ENCODE measurements at places on chromosomes 16 and 17.

DNA sequence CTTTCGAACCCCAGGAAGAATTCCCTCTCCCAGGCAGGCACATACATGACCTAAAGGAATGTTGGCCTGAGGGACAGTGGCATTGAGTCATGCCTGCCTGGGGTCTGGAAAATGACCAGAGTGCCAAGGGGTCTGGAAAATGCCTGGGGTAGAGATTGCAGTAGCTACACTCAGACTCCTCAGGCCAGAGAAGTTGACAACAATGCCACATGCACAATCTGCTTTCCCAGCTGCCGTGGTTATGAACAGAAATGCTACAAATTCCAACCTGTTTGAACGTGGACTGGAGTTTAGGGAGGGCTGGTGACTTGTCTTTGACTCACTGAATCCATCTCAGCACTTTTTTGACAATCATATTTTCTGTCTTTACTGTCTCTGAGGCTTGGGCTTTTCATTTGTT is 250.0 kb downstream of the ABCC12 start:
- DNase-seq: no peak

- no peak for DNase-seq
These were observed 26.6 kb downstream of the GSE1 start for GRCh38 chr16:85639529-85640253.

DNA sequence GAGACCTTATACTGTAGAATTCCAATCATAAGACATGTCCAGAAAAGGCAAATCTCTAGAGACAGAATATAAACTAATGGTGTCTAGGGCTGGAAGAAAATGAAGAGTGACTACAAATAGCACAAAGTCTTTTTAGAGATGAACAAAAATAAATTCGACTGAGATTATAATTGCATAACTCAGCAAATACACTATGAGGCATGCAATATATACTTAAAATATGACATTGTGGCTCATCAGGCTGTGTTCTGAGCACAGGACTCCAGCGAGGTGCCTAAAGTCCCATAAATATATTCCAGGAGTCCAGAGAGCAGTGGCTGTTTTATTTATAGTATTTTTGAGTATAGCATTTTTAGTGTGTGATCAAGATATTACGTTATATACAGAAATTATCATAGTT is 13.1 kb upstream of the ZNF267 start:
- DNase-seq: no peak

- no peak for DNase-seq
These were observed 1.9 kb downstream of the NECAB2 start for GRCh38 chr16:83969771-83970429.

- no peak for DNase-seq
These were observed 20.1 kb upstream of the ALDH3A1 start for GRCh38 chr17:19768046-19768782.

DNA sequence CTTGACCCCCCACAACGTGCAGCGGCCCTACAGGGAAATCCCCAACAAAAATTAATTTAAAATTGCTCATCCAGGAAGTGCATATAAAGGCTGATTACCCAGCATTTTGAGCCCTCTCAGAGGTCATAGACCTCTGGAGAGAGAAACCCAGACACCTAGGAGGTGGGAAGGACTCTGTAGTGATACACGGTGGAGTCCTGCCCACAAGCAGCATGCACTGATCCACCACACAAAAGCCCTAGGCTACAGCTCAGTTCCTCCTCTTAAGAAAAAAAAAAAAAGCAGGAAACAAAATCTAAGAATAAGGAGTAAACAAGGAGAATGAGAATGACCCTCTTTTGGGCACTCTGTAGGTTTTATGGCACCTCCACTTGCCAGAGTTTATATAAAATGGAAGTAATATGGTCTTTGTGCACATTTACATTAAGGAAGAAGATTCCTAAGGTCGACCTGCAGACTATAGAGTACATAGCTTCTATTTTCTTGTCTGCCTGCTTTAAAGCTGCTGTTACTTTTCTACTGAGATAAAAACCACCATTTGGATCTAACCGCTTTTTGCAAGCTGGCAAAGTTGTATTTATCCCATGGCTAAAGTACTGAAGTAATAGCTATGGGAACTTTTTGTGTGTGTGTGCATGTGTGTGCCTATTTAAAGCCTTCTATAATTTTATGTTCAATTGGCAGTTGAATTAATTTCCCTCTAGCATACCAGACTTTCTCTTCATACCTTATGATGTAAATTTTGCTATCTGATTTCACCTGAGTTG is 46.9 kb downstream of the ACSM1 start:
- no peak for DNase-seq

DNA sequence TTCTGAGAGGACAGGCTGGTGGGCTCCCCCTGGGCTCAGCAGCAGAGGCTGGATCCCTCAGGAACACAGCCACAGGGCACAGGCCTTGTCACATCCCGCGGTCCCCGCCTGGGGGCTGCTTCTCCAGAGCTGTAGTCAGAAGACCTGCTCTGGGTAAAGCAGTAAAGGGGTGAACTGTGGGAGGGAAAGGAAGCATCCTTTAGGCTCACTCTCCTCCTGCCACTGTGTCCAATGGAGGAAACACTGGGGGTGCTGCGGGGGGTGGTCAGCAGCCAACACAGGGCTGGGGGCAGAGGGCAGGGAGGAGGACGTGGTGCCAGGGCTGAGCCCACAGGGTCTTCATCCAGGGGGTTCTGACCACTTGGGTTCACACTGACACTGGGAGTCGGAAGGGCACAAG is 5.0 kb upstream of the SLC38A8 start:
- no peak for DNase-seq

DNA sequence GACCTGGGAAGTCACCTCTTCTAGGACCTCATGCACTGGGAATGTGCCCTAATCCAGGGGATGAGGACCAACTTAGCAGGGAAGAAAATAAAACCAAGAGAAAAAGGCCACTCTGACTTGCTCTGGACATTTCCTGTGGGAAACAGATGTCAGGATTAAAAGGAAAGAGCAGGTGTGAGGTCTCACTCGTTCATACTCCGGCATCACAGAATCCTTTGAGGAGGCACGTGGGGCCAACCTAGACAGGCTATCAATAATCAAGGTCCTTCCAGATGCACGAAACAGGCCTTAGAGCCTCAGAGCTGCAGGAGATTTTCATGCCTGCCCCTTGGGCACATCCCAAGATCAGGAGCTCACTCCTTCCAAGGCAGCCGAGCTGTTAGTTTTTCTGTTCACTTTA is 321.5 kb upstream of the CCL2 start:
- no peak for DNase-seq

- no peak for DNase-seq
These were observed 287.3 kb downstream of the WWOX start for GRCh38 chr16:78386557-78387324.

- no peak for DNase-seq
These were observed 2.9 kb downstream of the TMEM107 start for GRCh38 chr17:8173056-8173870.

GRCh38 chr16:25859645-25860044 is 167.9 kb downstream of the HS3ST4 start:
- DNase-seq: no peak

DNA sequence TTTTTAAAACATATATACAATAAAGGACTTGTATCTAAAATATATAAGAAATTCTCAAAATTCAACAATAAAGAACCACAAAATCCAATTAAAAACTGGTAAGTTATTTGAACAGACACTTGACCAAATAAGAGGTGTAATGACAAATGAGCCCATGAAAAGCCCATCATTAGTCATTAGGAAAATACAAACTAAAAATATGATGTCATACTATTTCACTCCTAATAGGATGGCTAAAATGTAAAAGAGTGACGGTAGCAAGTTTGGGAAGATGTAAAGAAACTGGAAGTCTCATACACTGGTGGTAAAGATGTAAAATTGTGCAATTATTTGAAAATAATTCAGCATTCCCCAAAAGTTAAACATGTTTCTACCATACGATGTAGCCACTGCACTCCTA is 1095.3 kb upstream of the CDH8 start:
- no peak for DNase-seq

GRCh38 chr16:80063031-80063712 is 462.6 kb upstream of the MAF start:
- no peak for DNase-seq

DNA sequence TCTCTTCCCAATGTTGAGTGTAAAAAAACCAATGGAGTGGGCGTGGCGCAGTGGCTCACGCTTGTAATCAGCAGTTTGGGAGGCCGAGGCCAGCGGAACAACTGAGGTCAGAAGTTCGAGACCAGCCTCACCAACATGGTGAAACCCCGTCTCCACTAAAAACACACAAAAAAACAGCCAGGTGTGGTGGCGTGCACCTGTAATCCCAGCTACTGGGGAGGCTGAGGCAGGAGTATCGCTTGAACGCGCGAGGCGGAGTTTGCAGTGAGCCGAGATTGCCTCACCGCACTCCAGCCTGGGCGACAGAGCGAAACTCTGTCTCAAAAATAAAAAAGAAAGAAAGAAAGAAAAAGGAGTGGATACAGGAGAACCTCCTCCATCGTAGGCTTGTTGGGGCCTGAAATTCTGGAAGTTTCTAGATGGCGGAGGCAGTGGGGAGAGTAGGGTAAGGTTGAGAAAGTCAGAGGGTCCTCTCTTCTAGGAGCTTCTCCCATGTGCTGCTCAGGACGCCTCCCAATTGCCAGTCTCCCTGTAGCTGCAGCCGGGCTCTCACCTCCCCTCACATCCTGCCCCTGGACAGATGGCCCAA is 709 bp upstream of the ZNF764 start:
- no peak for DNase-seq

GRCh38 chr17:61340431-61341209 is 59.0 kb upstream of the TBX2 start:
- DNase-seq: no peak

- DNase-seq: no peak
These were observed 23.1 kb upstream of the USP7 start for GRCh38 chr16:8986818-8987191.

DNA sequence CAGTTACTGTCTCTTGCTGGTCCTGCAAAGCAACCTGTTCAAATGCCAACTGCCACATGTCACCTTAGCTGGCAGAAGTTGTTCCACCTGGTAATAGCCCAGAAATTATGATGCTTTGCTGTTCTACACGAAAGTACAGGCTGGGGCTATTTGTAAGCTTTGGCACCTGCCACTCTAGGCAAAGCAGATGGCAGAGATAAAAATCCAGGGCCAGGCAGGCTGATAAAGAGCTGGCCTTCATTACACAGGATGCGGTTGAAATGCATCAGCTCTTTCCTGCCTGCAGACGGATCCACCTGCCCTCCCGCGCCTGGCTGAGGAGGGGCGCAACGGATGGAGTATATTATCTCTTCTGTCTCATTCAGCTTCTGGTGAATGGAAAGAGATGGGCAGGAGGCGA is 29.3 kb upstream of the KDM8 start:
- DNase-seq: no peak

GRCh38 chr17:71409712-71410111 is 711.1 kb upstream of the SOX9 start:
- no peak for DNase-seq

DNA sequence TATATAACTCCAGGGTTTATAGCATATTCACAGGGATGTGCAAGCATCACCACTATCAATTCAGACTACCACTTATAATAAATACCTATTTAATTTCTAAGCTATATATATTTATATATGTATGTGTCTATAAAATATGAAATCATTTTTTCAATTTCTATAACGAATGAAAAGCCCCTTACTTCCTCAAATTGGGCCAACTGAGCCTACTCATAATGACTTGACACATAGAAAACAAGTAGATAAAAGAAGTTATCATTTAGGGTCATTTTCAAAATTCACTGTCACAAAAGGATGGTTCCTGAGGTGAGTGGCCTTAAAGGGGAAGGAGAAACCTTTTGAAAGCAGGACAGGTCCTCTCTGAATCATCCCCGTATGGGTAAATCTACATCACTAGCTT is 114.1 kb downstream of the ADCY9 start:
- DNase-seq: no peak

DNA sequence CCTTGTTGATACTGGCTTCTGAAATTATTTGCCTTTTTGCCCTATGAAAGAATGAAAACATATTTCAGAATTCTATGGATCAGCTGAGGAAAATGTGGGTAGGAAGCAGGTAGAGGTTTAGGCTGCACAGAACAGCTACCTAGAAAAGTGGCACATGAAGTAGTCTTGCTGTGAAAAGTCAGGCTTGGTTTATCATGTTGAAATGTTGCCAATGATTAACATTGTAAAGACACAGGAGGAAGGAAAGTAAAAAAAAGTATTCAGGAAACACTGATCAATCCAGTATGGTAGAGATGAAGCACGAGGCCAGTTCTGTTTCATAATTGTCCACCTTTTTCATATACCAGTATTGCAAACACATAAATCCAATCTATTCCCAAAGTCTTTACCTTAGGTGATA is 29.9 kb downstream of the ABCA6 start:
- no peak for DNase-seq

GRCh38 chr16:77816293-77816692 is 27.9 kb downstream of the VAT1L start:
- no peak for DNase-seq

- peak; percentile 68 for DNase-seq
These were observed 56.0 kb downstream of the TNFRSF13B start for GRCh38 chr17:16915752-16916556.

- DNase-seq: no peak
These were observed 11.6 kb upstream of the ICAM2 start for GRCh38 chr17:64032081-64032480.

DNA sequence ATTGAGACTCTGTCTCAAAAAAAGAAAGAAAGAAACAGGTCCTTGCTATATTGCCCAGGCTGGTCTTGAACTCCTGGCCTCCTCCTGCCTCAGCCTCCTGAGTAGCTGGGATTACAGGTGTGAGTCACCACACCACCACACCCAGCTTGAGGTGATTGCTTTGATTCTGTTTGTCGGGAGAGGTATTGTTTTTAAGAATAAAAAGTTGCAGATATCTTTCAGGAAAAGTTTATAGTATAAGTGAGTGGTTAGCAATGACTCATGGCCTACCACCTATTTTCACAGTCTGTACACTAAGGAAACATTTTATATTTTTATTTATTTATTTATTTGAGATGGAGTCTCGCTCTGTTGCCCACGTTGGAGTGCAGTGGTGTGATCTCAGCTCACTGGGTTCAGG is 45.0 kb downstream of the RHOT1 start:
- DNase-seq: no peak

DNA sequence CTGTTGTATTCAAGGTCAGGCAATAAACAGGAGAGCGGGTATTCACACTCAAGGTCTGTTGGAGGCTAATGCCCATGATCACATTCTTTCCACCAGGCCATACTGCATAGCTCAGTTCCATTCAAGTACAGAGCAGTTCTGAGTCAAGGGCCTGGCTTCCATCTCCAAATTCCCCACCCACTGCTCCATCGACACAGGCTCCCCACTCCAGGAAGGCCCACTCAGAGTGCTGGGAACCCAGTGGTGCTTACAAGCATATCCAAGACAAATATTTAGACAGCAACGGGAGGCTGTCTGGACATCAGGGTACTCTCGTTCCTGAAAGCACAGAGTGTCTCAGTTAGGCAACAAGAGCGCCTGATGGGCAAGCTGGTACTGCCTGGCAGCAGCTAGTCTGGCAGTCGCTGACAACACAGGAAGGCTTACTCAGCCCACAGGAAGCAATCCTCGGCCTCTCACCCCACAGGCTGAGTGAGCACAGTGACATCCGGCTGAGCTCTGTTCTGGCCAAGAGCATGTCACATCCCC is 40.9 kb downstream of the RFFL start:
- peak; percentile 54 for DNase-seq
